ENCODE measurements at places on chromosomes 12 and 14.
A peak's percentile ranks its signal among the peaks of the same experiment; 100 is the strongest.

DNA sequence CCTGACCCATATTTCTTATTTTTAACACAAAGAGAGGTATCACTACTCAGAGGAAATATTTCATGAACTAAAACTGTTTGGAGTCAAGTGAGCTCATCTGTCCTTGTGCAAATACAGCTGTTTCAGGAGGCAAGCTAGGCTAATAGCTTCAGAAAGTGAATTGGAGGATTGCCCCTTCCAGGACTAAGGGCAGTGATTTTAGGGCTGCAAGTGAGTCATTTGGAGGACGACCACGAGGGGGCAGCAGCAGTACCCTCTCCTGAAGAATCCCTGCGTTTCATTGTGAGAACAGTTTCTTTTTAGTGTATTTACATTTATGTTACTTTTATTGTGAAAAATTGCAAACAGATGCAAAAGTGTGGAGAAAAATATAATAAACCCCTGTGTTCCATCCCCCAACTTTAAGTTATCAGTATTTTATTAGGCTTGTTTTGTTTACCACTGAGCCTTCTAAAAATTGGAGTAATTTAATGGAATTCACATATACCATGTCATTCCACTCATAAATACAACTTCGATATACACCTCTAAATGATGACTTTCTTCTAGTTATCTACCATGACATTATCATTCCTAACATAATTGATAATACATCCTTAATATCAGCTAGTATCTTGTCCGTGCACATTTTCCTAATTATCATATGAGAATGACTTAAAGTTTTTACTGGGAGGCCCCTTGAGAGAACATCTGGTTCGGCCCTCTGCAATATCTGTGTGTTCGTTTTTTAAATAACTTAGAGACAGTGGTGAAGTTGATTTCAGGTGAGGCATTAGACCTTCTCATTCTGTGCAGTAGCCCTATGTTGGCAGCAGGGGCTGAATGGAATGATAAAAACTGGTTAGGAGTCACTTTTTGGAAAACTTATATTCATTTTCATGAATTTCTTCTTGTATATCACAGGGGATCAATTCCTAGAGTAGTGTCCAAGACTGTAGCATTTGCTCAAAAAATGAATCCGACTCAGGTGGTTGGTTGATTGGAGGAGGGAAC, 13.7 kb downstream of the FOXJ2 start:
- DNase-seq: peak; percentile 83

- DNase-seq: no peak
Observed at GRCh38 chr12:104536841-104537240, 80.1 kb downstream of the CHST11 start.

GRCh38 chr12:11609045-11609444, 40.4 kb upstream of the ETV6 start:
- DNase-seq: no peak

GRCh38 chr12:114384739-114385138, 21.2 kb downstream of the TBX5 start:
- no peak for DNase-seq

DNA sequence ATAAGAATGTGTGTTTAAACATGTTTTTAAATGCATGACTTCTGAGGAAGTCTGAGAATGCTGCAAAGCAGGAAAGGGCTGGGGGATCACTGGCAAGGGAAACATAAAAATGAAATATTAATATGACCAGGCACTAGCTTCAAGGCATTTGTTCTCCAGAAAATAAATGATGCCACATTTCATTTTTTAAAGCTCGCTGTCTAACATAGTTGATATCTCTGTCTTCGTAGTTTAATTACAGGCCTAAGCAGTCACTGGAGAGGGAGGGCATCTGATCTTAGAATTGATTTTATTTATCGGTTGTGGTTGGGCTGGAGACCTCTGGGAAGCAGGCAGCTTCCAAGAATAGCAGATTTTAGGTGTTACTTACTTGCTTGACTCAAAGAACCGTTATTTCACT, 87.5 kb downstream of the TBC1D30 start:
- DNase-seq: no peak

DNA sequence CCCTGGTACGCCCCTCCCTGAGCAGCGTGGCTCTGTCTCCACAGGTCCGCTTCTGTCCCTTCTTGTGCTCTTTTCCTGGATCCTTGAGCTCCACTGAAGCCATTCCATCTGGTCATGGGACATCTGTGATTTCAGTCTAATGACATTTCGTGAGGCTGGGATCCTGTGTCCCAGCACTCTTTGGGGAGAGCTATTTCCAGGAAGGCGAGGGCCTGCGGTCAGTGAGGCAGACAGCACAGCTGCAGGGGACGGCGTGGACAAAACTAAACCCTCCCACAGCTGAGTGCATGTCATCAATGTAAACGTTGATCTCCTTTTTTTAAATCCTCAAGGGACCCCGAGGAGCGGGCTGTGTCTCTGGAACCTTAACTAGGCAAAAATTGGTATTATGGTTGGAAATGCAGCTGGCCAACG, 127.7 kb downstream of the DACT1 start:
- DNase-seq: no peak

- DNase-seq: no peak
Observed at GRCh38 chr14:56160088-56160487, 41.9 kb downstream of the PELI2 start.

DNA sequence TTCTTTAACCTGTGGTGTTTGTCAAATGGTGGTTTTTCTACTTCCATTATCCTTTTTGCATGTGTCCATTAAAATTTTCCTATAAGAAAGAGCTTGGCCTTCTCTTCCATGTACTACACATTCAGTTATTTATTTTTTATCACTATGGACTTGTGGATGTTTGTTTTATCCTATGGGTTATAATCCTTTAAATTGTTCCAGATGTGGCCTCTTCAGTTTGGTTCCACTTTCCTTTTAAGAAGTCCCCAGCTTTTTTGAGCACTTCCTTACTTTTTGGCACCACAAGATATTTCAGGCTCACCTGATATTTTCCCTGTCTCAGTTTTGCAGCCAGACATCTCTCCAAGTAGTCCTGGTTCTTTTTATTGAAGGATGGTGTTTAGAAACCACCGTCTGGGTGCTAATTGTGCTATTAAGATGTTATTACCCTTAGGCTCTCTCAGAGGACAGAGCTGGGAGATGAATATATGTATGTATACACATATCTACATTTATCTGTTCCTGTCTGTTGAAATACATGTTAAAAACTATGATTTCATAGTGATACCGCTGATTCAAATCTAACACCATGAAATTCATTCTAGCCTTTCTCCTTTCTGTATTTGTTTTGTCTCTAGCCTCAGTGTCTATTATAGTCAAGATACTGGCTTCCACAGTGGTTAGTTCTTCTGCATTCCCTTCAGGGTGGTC, 408.5 kb upstream of the RGS6 start:
- DNase-seq: no peak

DNA sequence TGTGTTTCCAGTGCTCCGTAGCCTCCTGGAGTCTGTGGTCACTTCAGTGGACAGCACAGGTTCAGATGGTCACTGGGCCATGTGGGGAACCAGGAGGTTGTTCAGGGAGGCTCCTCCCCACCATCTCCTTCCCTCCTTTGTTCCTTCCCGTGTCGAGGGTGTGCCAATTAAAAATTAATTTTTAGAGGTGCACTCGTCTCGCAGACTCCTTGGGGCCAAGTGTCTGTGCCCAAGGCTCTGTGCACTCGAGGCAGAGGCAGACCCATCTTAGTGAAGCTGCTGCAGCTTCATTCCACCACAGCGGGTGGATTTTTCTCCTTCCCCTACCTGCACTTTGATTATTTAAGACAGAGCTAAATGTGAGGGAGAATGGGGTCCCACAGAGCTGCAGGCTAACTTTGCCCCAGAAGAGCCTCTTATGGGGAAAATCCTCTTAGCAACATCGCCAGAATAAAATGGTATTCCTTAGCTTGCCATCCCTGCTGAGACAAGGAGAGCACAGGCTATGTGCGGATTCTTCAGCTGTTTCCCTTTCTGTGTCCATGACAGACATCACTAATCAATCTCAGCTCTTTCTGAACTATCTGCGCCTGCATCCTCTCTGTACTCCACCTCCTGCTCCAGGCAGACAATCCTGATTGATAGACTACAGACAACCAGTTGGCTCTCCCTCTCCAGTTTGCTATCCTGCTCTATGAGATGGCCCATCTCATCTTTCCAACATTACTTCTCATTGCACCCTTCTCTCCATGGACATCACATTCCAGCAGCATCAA, 159.5 kb downstream of the VRK1 start:
- DNase-seq: no peak

GRCh38 chr14:70812124-70812818, 3.0 kb upstream of the MAP3K9 start:
- DNase-seq: no peak

GRCh38 chr14:64394977-64395633, 7.0 kb downstream of the MTHFD1 start:
- DNase-seq: no peak

DNA sequence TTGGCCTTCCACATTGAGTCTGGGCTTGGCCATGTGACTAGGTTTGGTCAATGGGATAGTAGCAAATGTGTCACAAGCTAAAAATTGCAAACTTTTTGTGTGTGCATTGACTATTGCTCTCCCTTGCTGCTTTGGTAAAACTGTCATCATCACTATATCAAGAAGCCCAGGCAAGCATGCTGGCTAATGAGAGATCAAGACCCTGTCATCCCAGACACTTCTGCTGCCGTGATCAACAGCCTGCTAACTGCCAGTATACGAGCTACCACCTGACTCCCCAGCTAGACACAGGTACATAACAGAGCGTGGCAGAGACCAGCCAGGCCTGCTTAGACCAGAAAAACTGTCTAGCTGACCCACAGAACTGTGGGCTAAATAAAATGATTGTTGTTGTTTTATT, 456.7 kb upstream of the DCN start:
- DNase-seq: no peak

DNA sequence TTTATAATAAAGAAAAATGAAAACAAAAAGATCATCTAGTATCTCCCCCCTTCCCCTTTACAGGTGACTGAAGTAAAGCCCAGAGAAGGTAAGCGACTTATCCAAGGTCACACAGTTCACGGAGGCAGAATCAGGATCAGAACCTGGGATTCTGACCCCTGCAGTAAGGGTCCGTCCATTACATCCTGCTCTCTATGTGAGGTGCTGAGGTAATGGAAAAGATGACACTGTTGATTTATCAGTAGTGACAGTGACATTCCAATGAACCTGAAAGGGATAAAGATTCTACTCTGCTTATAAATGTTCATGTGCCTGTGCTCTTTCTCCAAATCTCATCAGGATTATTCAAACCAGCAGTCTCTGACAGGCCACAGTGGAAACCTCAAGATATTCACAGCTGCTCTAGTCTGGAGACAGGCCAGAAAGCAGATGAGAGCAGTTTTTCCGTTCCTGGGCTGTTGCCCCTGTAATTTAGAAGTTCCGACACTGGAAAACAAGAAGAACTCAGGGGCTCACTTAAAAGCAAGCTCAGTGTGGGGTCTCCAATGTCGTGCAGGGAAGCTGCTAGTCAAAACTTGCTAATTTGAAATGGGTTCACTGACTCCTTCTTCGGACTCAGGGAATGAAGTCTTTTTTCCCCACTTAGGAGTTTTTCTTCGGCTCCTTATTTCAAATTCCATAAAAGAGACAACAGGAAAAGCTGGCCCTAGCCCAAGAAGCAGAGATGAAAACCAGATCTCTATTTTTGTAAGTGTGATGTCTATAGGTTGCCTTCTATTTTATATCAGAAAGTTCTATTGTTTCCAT, 131.8 kb upstream of the EEA1 start:
- DNase-seq: no peak

- DNase-seq: no peak
Observed at GRCh38 chr12:29563071-29563470, 65.6 kb upstream of the OVCH1 start.

DNA sequence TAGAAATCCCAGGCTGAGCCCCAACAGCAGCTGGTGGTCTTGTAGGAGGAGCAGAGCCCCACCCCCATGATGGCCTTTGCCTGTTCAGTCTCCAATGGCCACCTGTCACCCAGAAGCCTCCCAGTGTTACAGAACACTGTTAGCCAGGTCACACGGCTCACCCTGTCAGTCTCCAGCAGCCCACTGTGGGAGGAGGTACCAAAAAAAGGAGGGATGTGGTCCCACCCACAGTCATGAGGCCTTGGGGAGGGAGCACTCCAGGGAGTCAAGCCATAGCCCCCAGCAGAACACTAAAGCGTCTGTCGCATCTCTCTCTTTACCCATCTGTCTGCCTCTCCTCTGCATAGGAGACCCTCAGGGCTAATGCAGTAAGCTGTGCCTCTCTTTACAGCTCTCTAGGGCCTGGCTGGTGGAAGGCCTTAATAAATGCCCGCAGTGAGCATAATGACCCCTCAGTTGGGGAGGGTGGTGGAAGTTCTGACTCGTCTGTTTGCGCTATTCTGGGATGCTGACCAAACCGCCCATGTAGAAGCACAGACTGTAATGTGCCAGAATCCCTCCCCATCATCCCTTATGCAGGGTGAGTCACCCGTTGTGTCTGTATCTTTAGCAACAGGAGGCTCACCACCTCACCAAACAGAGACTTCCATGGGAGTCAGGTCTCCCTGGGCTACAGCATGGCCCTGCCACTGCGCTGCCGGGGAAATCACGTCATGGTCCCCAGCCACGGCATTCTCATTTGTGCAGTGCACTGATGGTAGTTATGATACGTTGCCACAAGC, 14.6 kb downstream of the C14orf132 start:
- DNase-seq: no peak

GRCh38 chr12:27969624-27970400, 2.7 kb downstream of the PTHLH start:
- DNase-seq: peak; percentile 56

DNA sequence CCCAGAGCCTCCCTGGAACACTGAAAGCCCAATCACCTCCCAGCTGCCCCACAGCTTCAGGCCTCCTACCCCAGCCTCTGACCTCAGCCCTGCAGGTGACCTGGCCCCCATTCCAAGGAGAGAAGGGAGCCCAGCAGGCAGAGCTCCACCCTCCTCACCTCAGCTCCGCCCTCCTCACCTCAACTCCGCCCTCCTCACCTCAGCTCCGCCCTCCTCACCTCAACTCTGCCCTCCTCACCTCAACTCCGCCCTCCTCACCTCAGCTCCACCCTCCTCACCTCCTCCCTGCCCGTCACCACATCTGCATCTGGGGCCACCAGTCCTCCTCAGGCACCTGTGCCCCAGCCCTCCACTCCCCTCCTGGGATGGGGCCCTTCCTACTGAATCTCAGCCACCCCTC, 112.2 kb upstream of the SFSWAP start:
- DNase-seq: no peak

- no peak for DNase-seq
Observed at GRCh38 chr14:31947680-31948595, 129.2 kb upstream of the ARHGAP5 start.

- no peak for DNase-seq
Observed at GRCh38 chr12:104693493-104693892, 236.7 kb downstream of the CHST11 start.

- DNase-seq: peak; percentile 86
Observed at GRCh38 chr14:75831455-75831854, 150.3 kb downstream of the TGFB3 start.

DNA sequence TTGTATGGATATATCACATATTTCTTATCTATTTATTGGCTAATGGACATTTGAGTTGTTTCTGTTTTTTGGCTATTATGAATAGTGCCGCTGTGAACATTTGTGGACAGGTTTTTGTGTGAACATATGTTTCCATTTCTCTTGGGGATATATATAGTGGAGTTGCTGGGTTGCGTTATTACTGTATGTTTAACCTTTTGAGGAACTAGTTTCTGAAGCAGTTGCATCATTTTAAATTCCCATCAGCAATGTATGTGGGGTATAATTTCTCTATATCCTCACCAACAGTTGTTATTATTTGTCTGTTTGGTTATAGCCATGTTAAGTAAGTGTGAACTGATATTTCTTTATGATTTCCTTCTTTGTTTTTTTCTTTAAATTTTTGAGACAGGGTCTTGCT, 10.7 kb downstream of the TCTN2 start:
- no peak for DNase-seq

- DNase-seq: no peak
Observed at GRCh38 chr12:8099235-8099634, 17.2 kb downstream of the NECAP1 start.
